H9 (cell line): ENCODE measurements at places on chromosomes 5 and 9. TPM values are rescaled to one million over a fixed set of nuclear protein-coding genes. Genes with fewer than 3 reads are reported as not detected.

GRCh38 chr9:137027369-137028262, at the start of gene ABCA2:
Gene ABCA2, minus strand, starts transcription at chr9:137028237. Its CDS starts 97 bp downstream, at chr9:137028140.
- DNase-seq = no peak

GRCh38 chr9:89431930-89432725, 65.8 kb downstream of the SEMA4D start:
- no peak for DNase-seq

GRCh38 chr5:143008809-143009521, 238.8 kb downstream of the ARHGAP26 start:
- no peak for DNase-seq

- DNase-seq = no peak
Measured at GRCh38 chr5:110063640-110064602, 374.2 kb downstream of the MAN2A1 start.

DNA sequence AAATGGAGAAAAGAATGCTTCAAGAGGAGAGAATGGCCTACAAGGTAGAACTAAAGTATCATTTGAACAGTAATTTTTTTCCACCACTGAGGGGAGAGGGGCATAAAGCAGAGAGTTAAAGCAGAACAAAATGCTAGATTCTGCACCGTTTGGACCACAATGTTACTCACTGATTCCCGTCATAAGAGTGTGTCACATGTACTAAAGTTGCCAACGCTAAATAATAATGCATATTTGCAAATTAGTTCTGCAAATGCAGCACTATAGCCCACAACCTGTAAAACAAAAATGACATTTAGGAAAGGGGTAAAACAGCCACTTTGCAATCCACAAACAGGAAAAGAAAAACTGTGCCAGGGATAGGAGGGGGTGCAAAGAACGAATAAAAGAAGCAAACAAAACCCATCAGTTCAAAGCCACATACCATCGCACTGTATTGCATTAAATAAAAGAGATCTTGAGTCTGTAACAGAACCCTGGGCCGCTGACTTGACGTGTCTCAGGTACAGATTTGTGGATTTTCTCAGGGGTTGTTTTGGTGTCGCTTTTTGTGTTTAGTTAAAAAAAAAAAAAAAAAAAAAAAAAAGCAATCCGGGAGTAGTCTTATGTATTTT, 7.7 kb upstream of the NFIB start:
- DNase-seq = no peak

GRCh38 chr5:72123764-72124376, 16.6 kb downstream of the MAP1B start:
- no peak for DNase-seq

- no peak for DNase-seq
Measured at GRCh38 chr5:10626473-10627013, 62.7 kb downstream of the ANKRD33B start.

GRCh38 chr5:30100929-30101328, 1092.6 kb upstream of the CDH6 start:
- no peak for DNase-seq

DNA sequence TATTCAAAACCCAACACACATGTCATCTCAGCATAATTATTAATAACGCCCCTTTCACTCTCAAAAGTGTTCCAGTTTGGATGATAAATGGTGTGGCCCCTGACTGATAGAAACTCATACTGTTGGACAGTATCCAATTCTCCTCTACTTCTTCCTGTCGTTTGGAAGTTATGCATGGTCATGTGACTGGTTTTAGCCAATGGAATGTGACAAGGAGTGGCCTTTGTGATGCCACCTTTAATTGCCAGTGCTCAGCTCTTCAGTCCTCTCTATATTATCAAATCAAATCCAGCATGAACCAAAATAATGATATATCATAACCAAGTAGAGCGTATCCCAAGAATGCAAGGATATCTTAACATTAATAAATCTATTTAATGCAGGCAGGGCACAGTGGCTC, 117.8 kb upstream of the SPIN1 start:
- DNase-seq = no peak

DNA sequence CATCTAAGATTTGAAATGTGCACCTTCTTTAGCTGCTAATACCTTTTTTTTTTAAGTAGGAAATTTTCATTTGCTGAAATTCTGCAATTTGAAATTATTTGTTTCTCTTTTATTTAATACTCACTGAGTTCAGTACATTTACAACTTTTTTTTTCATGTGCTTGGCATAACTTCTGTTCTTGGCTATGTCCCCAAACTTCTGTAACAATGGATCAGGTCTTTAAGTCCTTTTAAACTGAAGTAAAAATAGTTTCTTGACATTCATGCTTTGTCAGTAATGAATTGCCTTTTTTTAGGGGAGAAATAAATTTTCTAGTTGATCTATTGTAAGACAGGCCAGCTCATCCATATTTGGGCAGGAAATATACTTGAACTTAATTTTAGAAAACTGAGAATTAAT, 41.5 kb downstream of the EDIL3 start:
- no peak for DNase-seq

DNA sequence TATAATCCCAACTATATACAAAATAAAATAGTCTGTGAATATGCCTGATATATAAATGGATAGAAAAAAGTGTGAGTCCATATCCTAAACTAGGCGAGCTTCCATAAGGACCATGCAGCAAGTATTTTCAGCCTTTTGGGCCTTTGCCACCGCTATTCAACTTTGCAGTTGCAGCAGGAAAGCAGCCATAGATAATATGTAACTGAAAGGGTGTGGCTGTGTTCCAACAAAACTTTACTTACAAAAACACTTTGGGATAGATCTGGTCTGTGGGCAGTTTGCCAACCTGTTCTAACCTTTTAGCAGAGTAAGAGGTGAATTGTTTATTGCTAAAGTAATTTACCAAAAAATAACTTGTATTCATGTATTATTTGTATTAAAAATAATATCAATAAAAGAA, 127.8 kb upstream of the GPR151 start:
- DNase-seq = no peak

DNA sequence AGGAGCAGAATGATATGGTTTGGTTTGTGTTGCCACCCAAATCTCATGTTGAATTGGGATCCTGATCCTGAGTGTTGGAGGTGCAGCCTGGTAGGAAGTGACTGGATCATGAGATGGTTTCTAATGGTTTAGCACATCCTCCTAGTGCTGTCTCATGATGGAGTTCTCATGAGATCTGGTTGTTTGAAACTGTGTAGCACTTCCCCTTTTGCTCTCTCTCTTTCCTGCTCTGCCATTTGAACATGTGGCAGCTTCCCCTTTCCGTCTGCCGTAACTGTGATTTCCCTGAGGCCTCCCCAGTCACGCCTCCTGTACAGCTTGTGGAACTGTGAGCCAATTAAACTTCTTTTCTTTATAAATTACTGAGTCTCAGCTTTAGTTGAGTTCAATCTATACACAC, 756.8 kb upstream of the CDH6 start:
- no peak for DNase-seq

DNA sequence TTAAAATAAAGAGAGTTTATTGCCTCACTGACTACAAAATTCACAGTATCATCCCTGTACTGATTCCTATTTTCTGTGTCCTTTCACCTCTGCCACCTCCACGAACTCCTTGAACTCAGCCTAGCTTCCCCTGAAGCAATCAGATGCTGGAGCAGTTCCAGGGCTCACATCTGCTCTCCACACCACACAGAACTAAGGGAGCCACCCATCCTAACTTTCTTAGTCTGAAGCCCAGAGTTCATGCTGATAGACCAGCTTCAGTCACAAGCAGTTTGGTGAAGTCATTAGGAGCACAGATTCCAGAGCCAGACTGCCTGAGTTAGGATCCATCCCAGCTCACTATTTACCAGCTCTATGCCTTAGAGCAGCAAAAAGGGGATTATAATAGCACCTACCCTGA, 15.6 kb upstream of the EPB41L4A start:
- no peak for DNase-seq

DNA sequence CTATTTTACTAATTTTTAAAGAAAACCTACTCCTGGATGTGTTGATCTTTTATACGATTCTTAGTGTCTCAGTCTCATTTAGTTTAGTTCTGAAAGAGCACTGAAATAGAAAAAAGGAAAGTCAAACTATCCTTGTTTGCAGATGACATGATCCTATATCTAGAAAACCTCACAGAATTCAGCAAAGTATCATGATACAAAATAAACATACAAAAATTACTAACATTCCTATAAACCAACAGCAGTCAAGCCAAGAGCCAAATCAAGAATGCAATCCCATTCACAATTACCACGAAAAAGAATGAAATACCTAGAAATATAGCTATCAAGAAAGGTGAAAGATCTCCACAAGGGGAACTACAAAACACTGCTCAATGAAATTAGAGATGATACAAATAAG, 225.8 kb upstream of the CDH18 start:
- no peak for DNase-seq

DNA sequence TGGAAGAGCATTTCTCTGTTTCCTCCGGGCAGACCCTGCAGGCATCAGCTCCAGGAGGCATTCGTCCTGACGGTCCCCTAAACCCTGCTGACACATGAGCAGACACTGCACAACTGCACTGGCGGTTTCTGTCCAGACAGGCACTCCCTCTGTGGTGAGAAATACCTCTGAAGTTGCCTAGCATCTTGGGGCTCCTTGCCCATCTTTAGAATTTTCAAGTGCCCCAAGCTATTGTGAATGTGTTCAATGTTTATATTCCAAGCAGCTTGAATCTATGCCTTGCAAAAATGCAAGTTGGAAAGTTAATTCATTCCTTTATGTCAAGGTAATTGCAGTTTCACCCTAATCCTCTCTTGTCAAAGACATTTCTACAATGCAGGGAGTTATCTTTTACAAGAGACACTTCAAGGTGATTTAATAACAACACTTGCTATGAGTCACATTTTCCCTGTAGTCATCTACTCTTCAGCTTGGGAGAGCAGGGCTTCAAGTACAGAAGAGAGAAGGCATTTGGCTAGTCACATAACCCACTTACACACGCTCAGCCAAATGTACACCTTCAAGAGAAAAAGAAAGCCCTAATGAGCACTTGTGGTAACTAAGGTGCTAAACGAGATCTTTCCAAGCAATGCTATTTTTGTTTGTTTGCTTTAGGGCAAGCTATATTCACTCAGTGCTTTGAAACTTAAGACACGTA, 302.5 kb downstream of the MLLT3 start:
- DNase-seq = no peak

DNA sequence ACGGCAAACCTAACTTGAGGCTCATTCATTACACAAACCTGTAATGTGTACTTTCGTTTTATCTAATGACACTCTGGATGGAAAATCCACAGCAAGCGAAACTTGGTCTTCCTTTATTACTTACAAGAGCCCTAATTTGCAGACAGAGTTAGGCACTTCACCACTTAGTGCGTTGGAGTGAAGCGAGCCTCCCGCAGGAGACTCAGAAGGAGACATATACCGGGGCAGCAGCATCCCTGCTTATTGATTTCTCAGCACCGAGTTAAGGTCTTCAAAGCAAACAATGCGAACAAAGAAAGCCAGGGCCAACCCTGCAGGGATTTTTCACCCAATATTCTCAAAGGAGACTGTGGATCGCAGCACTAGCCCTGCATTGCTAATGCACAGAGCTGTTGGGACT, 28.6 kb downstream of the LSM11 start:
- no peak for DNase-seq

- DNase-seq = no peak
Measured at GRCh38 chr5:99441235-99441634, 512.4 kb upstream of the CHD1 start.

DNA sequence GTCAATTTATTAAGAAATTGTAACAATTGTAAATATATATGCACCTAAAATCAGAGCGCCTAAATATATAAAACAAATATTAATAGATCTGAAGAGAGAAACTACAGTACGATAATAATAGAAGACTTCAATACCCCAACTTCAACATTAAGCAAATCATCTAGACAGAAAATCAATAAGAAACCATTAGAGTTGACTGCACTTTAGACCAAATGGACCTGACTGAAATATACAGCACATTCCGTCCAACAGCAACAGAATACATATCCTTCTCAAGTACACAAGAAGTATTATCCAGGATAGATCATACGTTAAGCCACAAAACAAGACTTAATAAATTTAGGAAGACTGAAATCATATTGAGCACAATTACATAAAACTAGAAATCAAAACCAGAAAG, 208.7 kb downstream of the MED10 start:
- no peak for DNase-seq

DNA sequence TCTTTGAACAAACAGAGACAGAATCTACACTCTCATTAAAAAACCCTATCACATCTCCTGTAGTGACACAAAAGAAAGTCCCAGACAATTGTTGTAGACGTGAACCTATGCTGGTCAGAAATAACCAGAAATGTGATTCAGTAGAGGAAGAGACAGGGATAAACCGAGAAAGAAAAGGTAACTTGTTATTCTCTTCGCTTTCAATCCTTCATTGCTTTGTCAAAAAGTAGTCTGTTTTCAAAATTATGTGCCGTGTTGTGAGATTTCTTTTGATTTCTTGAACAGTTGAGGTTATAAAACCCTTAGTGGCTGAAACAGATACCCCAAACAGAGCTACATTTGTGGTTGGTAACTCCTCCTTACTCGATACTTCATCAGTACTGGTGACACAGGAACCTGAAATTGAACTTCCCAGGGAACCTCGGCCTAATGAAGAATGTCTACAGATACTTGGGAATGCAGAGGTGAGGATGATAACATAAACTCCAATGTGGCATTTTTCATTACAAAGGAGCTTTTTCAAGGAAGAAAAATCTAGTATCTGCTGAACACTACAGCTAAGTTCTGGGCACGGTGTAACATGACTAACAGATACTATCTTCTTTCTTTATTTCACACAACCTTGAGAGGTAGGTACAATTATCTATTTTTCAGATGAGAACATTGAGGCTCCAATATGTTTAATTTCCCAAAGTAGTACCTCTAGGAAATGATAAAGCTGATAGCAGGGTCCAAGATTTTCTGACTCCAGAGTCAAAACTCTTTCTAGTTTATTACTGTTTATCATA, 14.3 kb downstream of the HMGCR start:
- DNase-seq = no peak

The VCAN gene
- total RNA-seq = 271 and 278 TPM in 2 replicates

The MEIKIN gene
- not detected in 2 replicates for total RNA-seq

The IFNA21 gene
- not detected in 2 replicates for total RNA-seq

The INSL4 gene
- total RNA-seq = not detected in 2 replicates

The CCDC171 gene
- 2.4 TPM in 2 replicates for total RNA-seq

The PSD2 gene
- 0.09 and 0.22 TPM in 2 replicates for total RNA-seq

The EFNA5 gene
- 19.0 and 20.4 TPM in 2 replicates for total RNA-seq

The CDHR2 gene
- total RNA-seq = 0.90 TPM in 2 replicates

The PRDM9 gene
- not detected in 2 replicates for total RNA-seq
